WTC11 (cell line): ENCODE measurements at places on chromosomes 2 and 18. TPM values are rescaled to one million over a fixed set of nuclear protein-coding genes. Genes with fewer than 3 reads are reported as not detected.

The ELOA2 gene
- not detected in 3 replicates for total RNA-seq

The AFF3 gene
- 1.1 to 1.2 TPM (median 1.2 TPM) in 3 replicates for total RNA-seq

The UGT1A3 gene
- not detected in 3 replicates for total RNA-seq

The LDAH gene
- total RNA-seq = 16.1 to 20.5 TPM (median 17.7 TPM) in 3 replicates

The ZNF385B gene
- 1.3 to 2.2 TPM (median 2.2 TPM) in 3 replicates for total RNA-seq

The UGT1A7 gene
- total RNA-seq = not detected in 3 replicates

The UGT1A8 gene
- total RNA-seq = 0.11 to 0.13 TPM in 2 of 3 replicates, not detected in the other

The KLHL29 gene
- total RNA-seq = 6.8 to 7.3 TPM (median 7.1 TPM) in 3 replicates

The CELF4 gene
- 2.6 to 3.3 TPM (median 2.9 TPM) in 3 replicates for total RNA-seq

The NYAP2 gene
- not detected in 3 replicates for total RNA-seq

The DLX2 gene
- total RNA-seq = 0.28 to 0.64 TPM (median 0.55 TPM) in 3 replicates

The AQP12A gene
- total RNA-seq = not detected in 3 replicates

The GDF7 gene
- total RNA-seq = 0.18 to 0.55 TPM (median 0.23 TPM) in 3 replicates

The ZSWIM2 gene
- not detected in 3 replicates for total RNA-seq

The SULT1C4 gene
- total RNA-seq = 4.3 to 4.9 TPM (median 4.6 TPM) in 3 replicates

The MEP1B gene
- total RNA-seq = 0.07 TPM in 1 of 3 replicates, not detected in the others

The PAX8 gene
- 0.27 to 0.66 TPM (median 0.35 TPM) in 3 replicates for total RNA-seq

The OR6B2 gene
- total RNA-seq = not detected in 3 replicates

The CRYGB gene
- total RNA-seq = 0.87 TPM in 1 of 3 replicates, not detected in the others

The RFX8 gene
- 0.16 to 0.28 TPM (median 0.21 TPM) in 3 replicates for total RNA-seq

The KIAA2012 gene
- not detected in 3 replicates for total RNA-seq

The CD207 gene
- not detected in 3 replicates for total RNA-seq

The CYBRD1 gene
- 5.9 to 7.9 TPM (median 7.2 TPM) in 3 replicates for total RNA-seq
